ENCODE measurements at places on chromosomes 5 and 9.

GRCh38 chr9:107919263-107919662 is 429.7 kb upstream of the KLF4 start:
- no peak for DNase-seq

DNA sequence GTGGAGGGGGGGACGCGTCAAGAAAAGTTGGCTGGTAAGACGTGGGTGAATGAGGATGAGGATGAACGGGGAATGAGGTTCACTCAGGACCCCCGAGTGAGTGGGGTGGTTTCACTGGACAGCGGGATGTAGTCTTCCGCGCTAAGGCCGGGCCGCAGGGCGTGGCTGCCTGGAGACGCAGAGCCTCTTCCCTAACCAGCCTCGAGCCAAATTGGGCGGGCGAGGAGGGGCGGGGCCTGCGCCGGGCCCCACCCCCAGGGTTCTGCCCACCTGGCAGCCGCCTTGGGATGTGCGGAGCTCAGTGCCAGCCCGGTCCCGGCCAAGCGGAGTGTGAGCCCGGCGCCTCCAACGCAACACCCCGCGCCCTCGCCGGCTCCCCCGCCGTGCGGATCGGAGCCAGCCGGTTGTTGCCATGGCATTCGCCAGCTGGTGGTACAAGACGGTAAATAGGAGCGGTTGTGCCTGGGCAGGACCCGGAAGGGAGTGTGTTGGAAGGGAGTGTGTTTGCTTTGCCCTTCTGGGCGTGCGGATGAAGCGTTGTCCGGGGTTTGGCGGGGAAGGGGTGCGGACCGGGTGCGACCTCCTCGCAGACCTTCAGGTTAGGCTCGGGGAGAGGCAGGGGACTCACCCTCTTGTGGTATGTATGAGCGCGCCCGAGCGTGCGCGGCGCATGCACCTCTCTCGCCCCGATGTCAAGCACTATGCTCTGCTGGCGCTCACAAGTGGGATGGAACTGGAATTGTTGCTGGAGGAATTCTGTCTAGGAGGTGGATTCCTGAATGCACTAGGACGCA is 746 bp downstream of the CAST start:
- DNase-seq: peak; percentile 79

- DNase-seq: peak; percentile 84
Observed at GRCh38 chr5:32020271-32020670, 153.8 kb downstream of the GOLPH3 start.

- DNase-seq: no peak
Observed at GRCh38 chr9:130728721-130729120, 35.1 kb downstream of the EXOSC2 start.
